NCI-H1092 treated with DMSO at 0.1 percent for 48 hours (cell line): ENCODE measurements at places on chromosomes 2 and 18.

- DNase-seq, result no peak
Measured at GRCh38 chr2:118689456-118689855, 158.0 kb downstream of the EN1 start.

GRCh38 chr2:122061206-122061605 lies 305.8 kb downstream of the TSN start:
- DNase-seq, result no peak

GRCh38 chr2:12059616-12060441 lies 313.4 kb downstream of the LPIN1 start:
- DNase-seq, result no peak

DNA sequence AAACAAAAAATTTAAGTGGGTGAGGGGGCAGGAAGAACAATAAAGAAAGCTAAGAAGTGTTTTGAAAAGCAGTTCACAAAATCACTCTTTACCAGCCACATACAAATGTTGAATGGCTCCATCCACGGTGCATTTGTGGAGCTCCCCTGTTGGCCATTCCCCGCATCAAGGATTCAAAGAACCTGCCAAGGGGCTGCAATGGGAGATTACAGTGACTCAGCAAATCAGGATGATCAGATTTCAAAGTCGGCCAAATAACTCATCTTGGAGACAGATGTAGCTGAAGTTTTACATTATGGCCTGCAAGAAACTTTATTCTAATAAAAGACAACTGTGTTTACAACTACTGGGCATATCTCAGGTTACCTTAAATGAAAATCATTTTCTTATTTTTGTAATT lies 26.9 kb downstream of the COL4A3 start:
- DNase-seq, result no peak

GRCh38 chr2:17933256-17933655 lies 54.8 kb downstream of the KCNS3 start:
- DNase-seq, result no peak

DNA sequence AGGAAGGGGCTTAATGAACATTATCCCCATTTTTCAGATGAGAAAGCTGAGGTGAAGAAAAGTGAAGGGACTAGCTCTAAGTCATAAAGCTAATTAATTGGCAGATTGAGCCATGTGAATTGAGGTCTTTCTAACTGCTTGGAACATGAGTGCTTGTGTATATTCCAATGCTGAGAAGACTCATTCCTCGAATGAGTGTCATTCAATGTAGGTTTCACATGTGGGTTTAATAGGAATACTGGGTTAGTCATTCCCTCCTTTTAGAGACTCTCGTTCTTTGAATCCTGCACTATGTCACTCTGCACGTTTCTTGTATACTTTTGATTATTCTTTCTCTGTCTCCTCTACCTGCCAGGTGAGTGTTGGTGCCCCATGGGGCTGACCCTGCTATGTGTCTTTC lies 218.2 kb downstream of the HRH4 start:
- DNase-seq, result no peak

DNA sequence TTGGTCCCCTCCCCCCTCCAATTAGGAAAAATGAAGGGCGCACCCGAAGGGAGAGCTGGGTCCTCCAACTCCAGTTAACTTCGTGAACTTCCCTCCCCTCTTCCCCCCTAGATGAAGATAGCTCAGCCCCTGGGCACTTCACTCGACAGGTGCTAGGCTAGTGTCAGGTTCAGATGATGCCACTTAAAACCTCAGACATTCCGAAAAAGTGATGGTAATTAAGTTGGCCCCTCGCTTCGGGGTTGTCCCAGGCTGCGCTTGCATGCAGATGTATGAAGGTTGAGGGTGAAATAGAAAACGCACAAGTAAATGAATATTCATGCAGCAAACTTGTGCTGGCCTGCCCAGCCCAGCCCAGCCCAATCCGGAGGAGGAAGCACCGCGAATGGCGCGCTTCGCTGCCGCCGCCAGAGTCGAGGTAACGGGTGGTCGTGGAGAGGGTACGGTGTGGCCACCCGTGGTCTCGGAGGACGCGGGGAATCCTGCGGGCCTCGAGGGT lies 3.0 kb upstream of the GBX2 start:
- DNase-seq, result no peak

DNA sequence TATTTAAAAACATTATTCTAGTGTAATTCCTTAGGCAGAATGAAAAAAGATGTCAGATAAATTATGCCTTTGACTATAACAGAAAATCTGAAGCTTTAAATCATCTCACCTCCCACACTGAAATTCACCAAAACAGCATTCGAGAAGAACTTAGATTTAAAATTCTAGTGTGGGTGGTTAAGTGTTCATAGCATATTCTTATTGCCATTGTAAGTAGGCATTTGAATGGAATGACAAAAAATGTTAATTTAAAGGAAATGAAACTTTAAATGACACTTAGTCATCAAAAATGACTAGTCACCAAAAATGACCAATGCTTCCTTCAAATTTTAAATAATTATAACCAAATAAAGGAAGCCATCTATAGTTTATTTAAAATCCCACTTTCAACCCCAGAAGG lies 7.0 kb upstream of the ZNF407 start:
- DNase-seq, result no peak

- DNase-seq, result no peak
Measured at GRCh38 chr2:85032621-85033020, 61.7 kb downstream of the KCMF1 start.

- DNase-seq, result no peak
Measured at GRCh38 chr18:7457262-7457661, 109.9 kb upstream of the PTPRM start.

GRCh38 chr2:28338831-28339321 lies 53.8 kb upstream of the FOSL2 start:
- DNase-seq, result no peak

DNA sequence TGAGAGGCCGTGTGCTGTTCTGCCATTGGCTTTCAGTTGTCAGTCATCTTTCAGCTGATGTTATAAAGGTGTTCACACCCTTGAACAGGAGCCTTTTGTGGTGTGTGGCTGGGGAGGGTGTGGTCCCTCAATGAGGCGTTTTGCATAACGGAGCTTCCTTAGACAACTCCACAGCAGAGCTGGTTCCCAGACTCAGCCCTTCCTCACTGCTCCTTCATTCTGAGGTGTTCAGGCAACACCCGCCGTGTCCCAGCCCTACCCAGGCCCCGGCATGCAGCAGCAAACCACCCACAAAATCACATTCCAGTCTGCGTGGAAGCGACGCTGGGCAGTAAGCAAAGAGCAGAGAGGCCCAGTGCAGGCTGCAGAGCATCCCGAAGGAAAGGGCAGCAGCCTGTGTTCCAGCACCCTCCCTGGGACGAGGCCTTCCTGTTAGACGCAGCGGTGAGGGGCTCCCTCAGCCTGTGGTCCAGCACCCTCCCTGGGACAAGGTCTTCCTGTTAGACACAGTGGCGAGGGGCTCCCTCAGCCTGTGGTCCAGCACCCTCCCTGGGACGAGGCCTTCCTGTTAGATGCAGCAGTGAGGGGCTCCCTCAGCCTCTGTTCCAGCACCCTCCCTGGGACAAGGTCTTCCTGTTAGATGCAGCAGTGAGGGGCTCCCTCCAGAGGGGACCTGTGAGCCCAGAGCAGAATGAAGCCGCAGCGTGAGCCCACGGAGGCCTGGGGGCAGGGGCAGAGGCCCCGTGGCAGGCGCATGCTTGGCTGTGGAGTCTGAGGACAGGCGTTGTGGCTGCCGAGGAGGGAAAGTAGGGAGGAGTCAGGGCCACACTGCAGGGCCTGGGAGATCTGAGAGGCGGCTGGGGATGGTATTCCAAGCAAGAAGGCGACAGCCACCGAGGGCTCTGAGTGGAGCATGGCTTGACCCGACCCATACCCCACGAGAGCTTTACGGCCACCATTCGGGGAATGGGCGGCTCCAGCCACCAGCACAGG lies 201.8 kb upstream of the HDAC4 start:
- DNase-seq, result no peak

DNA sequence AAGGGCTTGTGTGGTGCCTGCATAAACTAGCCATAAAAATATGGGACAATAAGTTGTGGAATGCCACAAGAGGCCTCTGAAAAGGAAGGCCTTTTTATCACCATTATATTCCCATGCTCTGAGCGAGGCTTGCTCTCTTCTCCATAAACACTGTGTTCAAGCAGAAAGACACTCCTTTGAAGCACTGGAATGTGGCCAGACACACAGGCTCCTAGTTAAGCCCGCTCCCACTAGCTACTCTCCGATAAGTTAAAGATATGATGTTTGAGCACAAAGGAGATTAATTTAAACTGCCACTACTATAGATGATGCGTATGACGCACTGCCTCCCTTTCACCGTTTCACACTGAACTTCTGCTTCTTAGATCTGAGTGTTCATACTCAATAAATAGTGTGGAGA lies 188.7 kb upstream of the TWIST2 start:
- DNase-seq, result no peak

DNA sequence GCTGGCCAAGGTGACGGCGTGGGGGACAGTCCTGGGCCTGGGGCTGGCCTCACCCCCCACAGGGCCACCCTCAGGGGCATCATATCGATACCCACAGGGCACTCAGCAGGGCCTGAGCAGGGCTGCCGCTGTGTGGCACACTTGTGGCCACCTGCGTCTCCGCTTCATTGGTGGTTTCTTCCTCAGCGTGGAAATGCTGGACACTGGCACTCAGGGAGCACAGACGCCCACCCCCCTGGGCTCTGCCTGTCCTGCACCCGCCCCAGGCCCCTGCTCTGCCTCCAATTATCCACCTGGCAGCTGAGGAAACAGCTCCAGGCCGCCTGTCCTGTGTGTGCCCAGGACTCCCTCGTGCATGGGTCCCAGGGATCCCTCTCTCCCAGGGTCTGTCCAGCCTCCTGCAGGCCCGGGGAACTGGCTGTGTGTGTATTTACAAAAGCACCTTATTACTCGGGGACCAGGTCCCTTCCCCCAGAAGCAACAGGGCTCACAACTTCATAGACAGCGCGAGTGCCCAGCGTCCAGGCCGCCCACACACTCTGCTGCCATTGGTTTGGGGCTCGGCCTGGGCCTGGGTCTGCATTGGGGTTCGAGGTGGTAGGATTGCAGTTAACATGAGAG lies 13.1 kb downstream of the CROCC2 start:
- no peak for DNase-seq

DNA sequence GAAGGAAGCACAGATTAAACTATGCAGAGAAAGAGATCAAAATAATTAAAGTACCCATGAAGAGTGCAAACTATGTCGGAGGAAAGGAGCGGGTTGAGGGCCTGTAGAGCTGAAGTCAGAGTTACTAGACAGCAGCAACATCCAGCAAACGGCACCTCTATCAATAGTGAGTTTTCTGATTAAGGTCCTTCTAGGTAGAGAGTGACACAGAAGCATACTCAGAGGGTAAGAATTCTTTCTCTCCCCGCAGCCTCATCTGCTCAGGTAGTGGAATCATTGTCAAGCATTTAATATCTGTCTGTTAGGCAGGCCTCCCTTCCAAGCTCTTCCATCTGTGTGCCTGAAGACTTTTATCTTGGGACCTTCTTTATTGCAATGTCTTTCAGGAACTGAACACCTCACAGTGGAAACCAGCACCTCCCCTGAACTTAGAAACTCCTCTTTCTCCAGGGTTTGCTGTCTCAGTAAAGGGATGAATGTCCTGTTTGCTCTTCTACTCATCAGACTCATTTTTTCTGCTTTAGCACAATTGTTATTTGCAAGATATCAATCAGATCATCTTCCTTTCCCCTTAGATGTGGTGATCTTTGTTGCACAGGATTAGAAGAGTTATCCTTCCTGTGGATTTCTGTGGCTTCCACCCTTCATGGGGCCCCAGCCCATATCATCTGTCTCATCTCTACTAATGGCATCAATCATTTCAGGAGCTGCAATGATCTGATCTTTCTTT lies 28.8 kb downstream of the SP140 start:
- no peak for DNase-seq

DNA sequence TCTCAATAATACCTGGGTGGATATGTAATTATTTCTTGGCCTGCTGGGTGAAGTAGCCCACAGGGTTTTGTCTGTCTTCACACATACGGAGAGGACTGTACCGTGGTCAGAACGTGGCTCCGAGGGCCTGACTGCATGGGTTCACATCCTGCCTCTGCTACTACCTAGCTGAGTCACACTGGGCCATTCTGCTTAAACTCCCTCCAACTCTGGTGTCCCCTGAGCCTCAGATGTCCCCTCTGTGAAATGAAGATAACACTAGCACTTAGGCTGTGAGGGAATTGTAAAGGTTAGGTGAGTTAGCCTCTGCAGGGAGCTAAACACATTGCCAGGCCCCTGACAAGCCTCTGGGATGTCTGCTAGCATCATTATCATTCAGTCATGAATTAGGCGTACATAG lies 120.1 kb upstream of the NABP1 start:
- DNase-seq, result no peak

- DNase-seq, result no peak
Measured at GRCh38 chr2:201021914-201022313, 49.6 kb downstream of the HYCC2 start.

- no peak for DNase-seq
Measured at GRCh38 chr18:59509481-59510442, 150.7 kb upstream of the LMAN1 start.

- DNase-seq, result no peak
Measured at GRCh38 chr2:20049637-20050036, 1.8 kb downstream of the LAPTM4A start.

- DNase-seq, result no peak
Measured at GRCh38 chr2:23694058-23695045, 232.6 kb downstream of the ATAD2B start.

DNA sequence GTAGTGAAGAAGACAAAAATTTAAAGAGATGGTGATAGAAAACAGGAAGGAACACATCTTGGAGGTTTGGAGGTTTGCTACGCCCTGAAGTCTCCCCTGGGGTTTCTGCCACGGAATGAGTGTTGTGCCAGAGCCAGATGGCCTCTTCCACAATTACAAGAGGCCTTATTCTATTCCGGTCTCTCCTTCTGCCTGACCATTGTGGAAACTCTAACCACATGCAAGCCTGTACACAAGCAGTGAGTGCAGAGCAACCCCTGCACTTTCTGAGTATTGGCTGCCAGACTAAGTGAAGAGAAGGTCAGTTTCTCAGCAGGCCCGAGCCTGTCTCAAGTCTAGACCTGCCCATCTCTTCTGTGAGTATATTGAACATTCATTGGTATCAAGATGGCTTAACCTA lies 22.7 kb upstream of the MYO1B start:
- no peak for DNase-seq

DNA sequence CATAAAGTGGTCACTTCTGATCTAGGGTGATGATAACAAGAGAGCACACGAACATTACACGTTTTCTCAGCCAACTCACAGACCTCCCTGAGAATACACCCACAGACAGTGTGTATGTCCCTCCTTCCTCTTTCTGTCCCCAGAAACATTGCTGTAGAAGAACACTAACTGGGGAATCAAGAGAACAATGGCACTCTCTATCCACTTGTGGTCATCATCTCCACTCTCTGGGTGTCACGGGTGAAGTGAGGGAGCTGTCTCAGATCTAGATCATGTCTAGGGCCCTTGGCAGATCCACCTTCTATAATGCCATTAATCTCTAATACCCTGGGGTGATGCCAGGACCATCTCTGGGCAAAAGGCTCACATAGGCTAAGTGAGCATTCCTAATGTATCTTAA lies 97.9 kb downstream of the DNER start:
- DNase-seq, result no peak

DNA sequence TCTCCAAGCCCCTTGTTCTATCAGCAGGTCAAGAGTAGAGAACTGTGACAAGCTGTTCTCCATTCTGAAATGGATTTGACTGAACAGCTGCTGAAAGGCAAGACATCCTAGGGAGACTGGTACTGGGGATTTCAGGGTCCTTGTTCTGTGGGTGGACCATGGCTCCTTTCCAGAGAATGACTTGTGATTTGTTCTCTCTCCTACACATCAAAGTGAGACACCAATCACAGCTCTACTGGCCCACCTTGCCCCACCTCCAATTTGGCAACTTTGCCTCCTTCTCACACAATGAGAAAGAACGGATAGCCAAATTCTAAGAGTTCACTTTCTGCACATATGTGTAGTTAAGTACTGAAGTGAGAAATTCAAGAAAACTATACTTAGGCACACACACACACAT lies 67.4 kb downstream of the BCL11A start:
- DNase-seq, result no peak
